ENCODE measurements at places on chromosomes 7 and 10.

DNA sequence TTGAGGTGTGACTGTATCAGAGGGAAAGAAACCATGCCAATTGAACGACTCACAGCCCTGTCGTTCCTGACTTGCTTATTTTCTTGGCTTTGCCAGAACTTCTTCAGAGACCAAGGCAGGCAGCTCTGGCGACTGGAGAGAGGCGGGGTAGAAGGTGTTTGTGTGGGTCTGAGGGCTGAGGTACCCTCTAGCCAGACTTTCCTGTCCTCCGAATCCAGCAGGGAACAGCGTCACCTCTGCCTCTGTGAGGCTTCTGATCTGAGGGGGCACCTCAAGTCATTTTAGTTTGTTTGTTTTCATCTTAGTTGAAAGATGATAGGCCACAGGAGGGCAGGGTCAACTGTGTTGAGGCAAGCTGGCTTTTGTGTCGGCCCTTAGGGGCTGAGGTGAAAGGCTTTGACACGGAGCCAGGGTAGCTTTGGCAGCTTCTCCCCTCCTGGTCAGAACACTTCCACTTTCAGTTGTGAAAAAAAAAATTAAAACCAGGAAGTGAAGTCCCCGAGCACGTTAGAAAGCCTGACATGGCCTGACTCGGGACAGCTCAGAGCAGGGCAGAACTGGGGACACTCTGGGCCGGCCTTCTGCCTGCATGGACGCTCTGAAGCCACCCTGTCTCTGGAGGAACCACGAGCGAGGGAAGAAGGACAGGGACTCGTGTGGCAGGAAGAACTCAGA lies 1.9 kb downstream of the ACSL5 start:
- peak; percentile 85 for DNase-seq

- DNase-seq = no peak
Observed at GRCh38 chr10:45061982-45062381, 61.3 kb downstream of the ZNF22 start.

DNA sequence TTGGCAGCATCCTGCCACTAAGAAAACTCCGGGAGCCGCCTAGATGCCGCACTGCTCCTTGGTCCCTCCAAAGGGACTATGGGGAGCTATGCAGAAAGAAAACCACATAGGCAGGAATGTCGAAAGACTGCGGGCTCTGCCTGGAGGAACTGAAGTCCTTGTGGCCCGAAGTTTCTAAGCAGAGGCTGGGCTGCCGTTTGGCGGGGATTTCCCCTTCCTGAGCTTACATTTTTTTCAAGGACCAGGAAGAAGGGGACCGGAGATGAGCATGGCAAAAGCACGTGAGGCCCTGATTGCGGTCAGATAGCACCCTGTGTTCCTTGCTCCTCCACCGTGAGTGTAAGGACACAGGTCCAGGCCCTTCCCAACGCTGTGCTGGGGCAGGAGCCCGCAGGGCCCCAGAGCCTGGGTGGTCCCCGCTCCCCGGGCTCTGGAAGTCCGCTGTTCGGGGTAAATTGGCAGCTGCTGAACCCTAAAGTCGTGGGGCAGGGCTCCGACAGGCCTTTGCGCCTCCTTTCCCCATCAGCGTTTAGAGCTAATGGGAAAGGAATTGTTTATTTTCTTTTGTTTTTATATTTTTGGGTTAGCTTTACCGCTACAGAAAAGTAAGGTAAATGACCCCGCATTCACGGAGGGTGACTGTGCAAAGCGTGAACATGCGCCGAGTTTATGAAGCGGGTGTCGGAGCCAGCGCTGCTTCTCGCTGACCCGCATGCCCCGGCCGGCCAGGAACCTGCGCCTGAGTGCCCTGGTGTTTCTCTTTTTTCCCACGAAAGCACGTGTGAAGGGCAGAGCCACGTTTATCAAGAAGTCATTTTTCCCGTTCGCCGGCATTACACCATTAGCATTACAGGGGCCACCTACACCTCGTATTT lies 356.5 kb upstream of the ZNF32 start:
- DNase-seq = peak; percentile 58

DNA sequence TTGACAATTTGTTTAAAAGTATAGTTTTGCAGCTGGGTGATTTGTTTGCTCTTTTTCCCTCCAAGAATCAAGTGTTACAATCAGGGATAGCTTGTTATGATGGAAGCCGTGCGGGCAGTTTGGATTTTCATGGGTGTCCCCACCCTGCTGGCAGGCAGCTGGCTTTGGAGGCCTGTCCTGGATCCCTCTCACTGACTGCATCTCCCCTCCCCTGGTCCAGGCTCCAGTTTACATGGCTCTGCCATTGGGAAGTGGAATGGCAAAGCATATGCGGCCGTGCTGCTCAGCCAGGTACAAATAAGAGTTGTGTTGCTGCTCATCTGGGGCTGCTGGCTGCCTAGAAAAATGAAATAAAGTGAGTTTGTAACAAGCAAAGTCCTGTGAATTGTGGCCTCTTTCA lies 76.0 kb downstream of the CXCL12 start:
- no peak for DNase-seq

DNA sequence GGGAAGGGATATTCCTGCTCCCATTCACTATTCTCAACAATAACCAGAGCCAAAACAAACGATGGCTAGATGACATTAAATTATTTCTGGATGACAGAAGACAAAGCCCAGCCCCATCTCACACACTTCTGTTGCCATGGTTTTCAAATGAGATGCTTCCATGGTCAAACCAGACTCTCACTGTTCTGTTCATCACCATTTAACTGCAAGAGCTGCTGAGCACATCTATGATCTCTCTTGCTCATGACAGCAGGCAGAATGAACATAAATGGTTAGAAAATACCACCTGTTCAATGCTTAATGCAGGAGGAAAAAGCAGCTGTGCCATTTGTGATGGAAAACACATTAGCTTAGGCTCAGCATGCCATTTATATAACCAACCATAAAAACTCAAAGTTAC lies 758.6 kb upstream of the ZWINT start:
- no peak for DNase-seq

DNA sequence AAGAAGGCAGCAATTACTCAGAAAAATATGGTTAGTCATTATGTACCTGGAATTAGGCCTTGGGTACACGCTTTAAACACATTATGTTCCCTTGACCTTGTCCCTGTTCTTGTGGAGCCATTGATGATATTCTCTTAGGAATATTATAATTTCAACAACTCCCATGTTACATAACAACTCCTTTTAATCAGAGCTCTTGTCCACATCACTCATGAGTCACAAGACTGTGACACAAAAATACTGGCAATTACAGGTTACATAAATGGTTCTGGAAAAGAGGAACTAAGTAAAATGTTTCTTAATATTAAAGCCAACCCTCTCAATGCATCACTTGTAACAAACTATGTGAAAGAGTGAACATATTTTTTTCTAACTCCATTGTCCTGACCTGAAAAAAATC lies 143.8 kb upstream of the PCLO start:
- peak; percentile 19 for DNase-seq

DNA sequence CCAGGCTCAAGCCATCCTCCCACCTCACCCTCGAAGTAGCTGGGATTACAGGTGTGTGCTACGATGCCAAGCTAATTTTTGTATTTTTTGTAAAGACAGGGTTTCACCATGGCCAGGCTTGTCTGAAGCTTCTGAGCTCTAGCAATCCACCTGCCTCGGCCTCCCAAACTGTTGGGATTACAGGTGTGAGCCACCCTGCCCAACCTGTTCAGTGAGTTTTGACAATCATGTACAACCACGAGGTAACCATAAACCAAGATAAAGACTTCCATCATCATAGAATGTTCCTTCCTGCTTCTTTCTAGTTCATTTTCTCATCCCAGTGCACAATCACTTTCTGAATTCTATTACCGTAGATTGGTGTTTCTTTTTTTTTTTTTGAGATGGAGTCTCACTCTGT lies 30.5 kb upstream of the MKRN1 start:
- no peak for DNase-seq

- DNase-seq = no peak
Observed at GRCh38 chr10:122310311-122311050, 39.4 kb downstream of the BTBD16 start.

DNA sequence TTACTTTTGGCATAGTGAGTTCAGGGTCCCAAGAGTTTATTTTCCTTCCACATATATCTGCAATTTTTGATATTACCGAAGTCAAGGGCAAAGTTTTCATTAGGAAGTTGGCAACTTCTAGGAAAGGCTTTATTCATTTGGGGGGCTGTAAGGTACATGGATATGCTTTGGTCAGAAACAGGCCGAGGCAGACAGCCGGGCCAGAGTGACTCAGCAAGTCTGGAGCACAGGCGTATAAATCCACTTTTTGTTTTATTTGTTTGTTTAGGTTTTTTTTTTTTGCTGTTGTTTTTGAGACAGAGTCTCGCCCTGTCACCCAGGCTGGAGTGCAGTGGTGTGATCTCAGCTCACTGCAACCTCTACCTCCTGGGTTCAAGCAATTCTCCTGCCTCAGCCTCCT lies 3.7 kb downstream of the ZNF680 start:
- no peak for DNase-seq

- DNase-seq = peak; percentile 73
Observed at GRCh38 chr10:118958984-118959925, 70.3 kb upstream of the NANOS1 start.

GRCh38 chr10:89426230-89426868 lies 12.0 kb downstream of the IFIT5 start:
- peak; percentile 56 for DNase-seq

- DNase-seq = no peak
Observed at GRCh38 chr10:17265468-17265867, 37.4 kb downstream of the VIM start.

DNA sequence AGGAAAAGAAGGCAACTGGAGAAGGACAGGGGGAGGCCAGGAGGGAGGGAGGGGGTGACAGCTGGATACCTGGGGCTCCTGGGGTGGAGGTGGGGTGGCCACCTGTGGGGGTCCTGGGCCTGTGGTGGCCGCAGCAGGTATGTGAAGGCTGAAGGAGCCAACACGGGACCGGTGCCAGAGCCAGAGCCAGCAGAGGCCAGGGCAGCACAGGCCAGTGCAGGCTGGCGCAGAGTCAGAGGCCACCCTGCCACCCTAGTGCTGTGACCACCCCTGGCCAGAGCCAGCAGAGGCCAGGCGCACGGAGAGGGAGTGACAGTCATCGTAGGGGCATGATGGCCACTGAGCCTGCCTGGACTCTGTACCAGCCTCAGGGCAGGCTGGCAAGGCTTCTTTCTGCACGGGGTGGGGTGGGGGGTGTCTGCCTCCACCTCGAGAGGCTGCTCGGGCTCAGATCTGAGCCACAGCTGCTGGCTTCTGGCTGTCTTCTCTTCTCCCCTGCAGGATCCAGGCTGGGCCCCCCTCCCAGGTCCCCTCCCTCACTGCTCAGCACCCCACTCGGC lies 28.8 kb downstream of the YKT6 start:
- DNase-seq = no peak
